ENCODE measurements at places on chromosomes 6 and 20.

DNA sequence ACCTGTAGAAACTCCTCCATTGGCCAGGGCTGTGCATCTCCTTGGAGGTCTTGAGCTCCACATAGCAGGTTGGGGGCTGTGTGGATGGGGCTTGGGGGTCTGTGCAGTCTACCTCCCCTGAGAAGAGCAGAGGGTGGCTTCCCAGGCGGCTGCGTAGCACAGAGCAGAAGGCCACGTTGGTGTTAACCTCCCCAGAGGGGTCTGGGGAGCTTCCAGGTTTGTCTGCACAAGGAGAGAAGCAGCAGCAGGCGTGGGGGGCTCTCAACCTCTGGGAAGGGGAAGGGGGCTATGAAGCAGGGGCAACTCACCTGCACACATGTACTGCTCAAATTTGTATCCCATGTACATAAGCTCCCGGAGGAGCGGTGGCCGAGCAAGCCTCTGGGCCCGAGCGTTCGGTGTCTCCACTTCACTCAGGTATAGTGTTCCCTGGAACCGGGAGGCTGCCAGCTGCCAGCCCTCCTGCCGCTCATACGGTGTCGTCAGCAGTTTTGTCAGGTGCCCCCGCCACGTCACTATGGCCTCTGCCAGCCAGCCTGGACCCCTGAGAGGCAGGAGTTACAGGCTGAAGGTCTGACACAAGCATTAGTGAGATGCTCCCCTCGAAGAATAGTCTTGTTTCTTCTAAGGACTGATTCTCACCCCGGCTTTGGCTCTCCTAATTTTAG, 1.2 kb downstream of the DXO start:
- no peak for DNase-seq

GRCh38 chr20:483815-484644, 21.7 kb upstream of the TBC1D20 start:
- DNase-seq, result peak; percentile 84

DNA sequence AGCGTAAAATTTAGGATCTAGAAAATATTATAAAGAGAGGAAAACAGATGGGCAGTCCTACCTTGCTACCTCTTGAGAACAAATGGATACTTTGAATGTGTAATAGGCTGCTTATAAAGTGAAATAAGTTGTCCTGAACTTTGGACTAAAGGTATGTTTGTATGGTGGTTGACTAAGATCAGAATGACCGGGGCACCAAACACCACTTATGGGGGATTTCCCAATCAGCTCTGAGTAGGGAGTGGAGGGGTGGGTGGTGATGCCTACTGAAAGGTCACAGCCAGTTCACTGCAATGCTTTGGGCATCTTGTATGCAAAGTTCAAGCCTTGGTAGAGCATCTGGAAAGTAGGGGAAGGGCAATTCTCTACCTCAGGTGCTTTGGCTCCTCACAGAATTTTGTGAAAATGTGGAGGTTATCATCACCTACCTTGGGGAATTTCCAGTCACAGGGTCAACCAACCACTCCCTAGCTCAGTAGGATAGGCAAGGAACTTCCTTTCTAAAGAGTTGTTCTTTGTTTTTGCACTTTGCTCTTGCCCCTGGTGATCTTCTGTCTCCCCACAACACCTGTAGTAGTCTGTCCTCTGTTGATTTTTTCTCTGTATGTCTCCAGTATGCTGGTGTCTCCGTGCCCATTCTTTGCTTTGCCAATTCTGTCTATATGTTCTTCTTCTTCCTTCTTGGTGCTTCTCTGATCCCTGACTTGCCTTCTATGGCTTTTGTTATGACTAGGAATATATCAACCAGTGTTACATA, at the start of gene TRIM31:
TRIM31 (minus strand) TSS at position 88 of the 757 bp plus-strand sequence. CDS start 285 bp downstream, outside the sequence.
- no peak for DNase-seq

DNA sequence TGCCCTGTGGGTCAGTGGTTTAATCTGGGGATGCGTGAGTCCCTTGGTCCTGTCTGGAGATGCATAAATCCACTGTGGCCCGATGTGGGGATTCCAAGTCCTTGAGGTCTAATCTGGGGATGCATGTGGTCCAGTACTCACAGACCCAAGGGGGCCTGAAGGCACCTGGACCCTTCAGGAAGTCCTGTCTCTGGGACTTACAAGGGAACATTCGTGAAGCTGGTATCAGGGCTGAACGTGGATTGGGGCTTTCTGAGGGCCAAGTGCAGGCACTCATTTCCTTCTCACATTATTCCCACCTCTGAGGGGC, 25.2 kb upstream of the GTSF1L start:
- no peak for DNase-seq

- peak; percentile 5 for DNase-seq
These were observed 109.0 kb downstream of the TAF4 start for GRCh38 chr20:61956396-61957342.

DNA sequence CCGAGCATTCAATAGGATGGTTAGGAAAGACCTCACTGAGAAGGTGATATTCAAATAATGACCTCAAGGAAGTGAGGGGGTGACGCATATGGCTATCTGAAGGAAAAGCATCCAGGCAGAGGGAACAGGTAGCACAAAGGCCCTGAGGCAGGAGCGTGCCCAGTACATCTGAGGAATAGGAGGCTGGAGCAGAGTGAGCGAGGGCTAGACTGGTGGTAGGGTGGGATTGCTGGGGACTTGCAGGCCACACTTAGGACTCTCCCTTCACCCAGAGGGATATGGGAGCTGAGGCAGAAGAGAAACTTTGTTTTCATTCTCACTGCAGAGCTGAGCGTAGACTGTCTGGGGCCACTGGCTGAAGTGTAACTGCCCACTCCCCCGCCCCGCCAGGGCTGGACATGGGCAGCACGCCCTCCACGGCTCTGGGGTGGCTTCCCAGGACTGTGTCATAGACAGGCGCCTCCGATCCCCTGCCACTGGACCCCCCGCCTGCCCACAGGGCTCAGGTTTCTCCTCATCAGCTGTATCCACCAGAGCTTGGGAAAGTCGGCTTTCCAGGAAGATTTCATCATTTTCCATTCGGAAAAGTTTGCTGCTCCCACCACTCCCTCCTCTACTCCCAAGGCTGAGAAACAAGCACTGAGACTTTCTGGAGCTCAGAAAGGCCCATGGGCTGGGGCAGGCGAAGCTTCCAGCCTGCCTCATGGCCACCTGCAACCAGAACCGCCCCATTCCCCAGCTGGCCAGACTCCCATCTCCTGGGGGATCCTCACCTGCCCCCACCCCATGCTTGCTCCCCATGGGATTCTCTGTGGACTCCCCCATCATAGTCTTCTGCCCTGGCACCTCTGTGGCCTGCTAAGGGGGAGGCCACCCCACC, 142.6 kb downstream of the MRPL14 start:
- peak; percentile 70 for DNase-seq

DNA sequence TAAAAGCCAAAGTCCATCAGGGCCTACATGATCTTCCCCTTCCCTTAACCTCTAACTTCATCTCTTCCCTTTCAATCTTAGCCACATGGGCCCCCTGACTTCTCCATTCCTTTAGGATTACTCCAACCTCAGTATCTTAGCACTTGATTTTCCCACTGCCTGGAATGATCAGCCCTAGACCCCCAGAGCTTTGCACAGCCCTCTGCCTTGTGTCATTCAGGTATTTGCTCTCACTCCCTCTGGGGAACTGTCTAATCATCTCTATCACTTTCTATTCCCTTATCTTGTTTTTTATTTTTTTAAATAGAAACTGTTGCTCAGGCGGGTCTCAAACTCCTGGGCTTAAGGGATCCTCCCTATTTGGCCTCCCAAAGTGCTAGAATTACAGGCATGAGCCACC, 13.3 kb upstream of the ZNFX1 start:
- no peak for DNase-seq

DNA sequence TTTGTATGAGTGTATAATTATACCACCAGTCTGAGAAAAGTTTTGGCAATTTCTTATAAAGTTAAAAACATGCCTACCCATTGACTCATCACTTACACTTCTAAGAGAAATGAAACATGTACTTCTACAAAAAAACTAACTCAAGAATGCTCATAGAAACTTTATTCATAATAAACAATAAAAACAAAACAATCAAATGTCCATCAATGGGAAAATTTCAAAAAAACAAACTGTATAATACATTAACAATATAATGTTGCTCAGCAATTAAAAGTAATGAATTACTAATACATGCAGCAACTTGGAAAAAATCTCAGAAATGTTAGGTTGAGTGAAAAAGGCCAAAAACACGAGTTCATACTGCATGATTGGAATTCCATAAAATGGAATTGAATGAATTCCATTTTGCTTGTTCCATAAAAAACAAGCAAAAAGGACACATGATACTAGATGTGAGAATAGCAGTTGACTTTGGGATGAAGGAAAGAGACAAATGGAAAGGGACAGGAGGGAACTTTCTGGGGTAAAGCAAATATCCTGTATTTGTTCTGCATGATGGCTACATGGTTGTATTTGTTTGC, 726.6 kb downstream of the RFPL4B start:
- DNase-seq, result no peak

GRCh38 chr20:43949741-43950618, 35.3 kb downstream of the TOX2 start:
- no peak for DNase-seq

DNA sequence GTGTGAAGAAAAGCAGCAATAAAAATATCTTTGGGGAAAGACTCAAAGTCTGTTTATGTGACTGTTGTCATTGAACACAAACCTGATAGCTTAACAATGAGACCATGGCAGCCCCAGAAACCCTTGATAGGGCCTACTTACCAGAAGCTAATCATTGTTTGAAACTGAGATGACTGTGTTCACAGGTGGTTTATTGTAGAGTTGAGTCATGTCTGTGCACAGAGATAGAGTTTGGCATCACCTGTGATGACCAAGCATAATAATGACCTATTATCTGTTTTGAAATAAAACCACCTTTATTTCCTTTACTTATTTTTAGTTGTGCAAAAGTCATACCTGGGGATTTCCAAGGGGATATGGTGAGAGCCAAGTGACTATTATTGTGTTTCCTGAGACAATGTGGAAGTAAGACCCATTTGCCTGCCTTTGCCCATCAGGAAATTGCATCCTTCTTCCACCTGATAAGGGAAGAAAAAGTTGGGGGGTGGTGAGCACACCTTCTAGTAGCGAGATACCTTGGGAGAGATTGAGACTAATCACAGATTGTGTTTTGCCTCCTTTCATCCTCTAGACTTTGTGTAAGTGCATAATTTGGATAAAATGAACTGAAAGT, 456.9 kb upstream of the JAG1 start:
- no peak for DNase-seq

DNA sequence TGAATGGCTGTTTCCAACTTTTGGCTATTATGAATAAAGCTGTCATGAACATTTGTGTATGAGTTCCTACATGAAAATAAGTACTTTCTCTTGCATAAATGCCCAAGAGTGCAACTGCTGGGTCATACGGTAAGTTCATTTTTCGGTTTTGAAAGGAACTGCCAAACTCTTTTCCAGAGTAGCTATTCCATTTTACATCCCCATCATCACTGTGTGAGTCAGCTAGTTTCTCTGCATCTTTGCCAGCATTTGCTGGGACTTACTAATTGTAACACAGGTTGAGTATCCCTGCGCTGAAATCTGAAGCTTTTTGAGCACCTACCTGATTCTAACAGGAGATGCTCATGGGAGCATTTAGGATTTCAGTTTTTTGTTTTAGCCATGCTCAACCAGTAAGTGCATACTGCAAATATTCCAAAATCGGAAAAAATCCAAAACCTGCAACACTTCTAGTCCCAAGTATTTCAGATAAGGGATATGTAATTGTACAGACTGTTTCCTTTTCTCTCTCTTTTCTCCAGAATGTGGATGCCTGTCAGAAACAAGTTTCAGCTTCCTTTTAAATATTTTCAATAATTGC, 118.4 kb downstream of the DTNBP1 start:
- DNase-seq, result no peak

DNA sequence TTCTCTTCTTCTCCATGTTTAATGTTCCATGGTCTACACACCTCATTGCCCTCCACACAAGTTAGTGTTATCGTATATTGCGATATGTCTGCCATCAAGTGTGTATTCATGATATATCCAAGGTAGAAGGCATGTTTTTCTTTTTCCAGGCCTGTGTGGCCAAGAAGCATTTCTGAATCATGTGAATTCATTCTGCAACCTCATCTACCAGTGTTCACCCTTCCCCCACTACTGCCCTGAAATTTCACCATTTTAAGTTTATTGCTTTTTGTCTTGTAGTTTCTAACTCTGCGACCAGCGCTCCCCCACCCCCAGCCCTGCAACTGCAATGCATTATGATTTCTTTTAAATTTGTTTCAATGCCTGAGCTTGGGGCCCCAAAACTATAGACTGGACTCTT, 618.0 kb upstream of the FLRT3 start:
- DNase-seq, result no peak

DNA sequence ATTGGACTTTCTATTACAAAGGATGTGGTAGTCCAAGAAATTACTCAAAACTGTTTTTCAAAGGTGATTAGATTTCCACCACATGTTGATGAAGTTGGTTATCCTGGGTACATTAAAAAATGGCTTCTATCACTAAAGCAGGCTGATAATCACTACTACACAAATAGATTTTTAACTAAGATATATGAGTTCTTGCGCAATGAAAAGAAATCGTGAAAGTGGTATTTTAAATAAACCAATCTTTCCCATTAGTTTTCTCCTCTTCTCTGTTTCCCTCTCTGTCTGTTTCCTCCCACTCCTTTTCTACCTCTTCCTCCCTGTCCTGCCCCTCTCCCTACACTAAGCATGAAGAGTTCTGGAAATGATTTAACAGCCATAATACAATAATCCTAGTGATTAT, 487.9 kb upstream of the CITED2 start:
- DNase-seq, result no peak

DNA sequence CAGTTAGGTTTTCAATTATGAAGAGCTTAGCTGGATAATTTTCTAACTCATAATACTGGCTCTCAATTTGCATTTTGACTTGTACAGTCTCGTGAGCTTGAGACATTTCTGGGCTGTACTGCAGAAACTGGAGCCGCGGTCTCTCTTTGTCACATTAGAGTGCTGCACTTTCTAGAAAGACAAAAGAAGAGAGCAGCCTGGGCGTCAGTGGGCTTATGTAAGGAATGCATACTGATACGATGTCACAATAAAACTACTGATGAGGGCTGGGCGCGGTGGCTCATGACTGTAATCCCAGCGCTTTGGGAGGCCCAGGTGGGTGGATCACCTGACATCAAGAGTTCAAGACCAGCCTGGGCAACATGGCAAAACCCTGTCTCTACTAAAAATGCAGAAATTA, 120.8 kb downstream of the MOXD1 start:
- DNase-seq, result no peak

- DNase-seq, result no peak
These were observed 132.8 kb downstream of the DOK5 start for GRCh38 chr20:54608039-54608745.

GRCh38 chr6:12482386-12483375, 192.5 kb downstream of the EDN1 start:
- DNase-seq, result no peak

Measured in cardiac septum (tissue), 1 donor.